ENCODE measurements at places on chromosomes 16 and 17.

DNA sequence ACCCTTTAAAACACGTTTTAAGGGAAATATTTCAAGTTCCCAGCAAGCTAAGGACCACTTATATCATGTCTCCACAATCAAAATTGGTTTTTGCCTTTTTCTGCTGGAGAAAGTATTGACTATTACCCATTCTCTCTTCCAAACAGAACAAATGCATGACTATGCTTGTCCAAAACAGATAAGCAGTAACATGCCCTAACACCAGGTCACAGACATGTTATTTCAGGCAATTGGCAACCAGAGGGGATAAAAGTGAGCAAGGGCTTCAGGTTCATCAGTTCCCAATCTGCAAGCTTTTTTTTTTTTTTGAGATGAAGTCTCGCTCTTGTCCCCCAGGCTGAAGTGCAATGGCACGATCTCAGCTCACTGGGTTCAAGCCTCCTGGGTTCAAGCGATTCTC lies 15.0 kb downstream of the SKA2 start:
- H3K27me3 ChIP-seq, result no peaks in the 10 kb centered on the region
- no peak overlapping the region for H3K4me3 ChIP-seq
- no peak for DNase-seq
- H3K36me3 ChIP-seq, result no peaks in the 10 kb centered on the region

DNA sequence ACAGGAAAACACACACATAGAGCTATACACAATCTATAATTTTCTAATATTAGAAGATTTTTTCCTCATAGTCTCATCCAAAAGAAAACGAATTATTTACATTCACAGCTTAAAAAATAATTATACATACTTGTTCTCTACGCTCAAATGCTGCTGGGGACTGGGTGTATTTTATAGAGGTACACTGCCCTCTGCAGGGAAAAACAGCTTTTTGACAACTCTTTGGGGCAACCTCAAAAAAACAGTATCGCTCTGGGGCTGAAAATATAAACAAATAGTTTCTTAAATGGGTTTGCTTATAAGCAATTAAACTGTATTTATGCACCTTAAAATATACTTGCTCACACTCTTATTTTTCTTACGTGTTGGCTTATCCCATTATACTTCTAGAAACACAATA lies 261.8 kb upstream of the PSMD7 start:
- DNase-seq, result peak; percentile 11
- no peaks in the 10 kb centered on the region for H3K4me1 ChIP-seq
- no peaks in the 10 kb centered on the region for H3K27me3 ChIP-seq
- H3K27ac ChIP-seq, result no peak overlapping the region

DNA sequence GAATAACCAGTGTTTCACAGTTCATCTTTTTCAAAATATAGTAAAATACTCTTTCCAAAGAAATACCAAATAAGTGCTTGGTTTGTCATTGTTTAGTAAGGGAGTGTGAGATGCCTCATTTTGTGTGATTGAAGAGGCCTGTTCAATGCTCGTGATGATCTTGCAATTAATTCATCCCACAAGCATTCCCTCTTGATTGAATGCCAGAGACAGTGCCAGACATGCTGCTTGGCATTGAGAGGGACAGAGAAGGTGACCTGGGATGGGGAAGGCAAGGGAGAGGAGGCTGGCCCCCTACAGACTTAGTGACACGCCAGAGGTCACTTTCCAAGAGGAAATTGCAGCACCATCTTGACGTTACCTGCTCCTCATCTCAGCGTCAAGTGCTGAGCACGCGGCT lies 49.3 kb downstream of the CLEC16A start:
- H3K36me3 ChIP-seq, result peaks cover 6% of the 10 kb centered on the region
- no peaks in the 10 kb centered on the region for H3K4me1 ChIP-seq
- H3K4me3 ChIP-seq, result no peak overlapping the region
- DNase-seq, result no peak
- no peak overlapping the region for H3K27ac ChIP-seq
- no peaks in the 10 kb centered on the region for H3K27me3 ChIP-seq

DNA sequence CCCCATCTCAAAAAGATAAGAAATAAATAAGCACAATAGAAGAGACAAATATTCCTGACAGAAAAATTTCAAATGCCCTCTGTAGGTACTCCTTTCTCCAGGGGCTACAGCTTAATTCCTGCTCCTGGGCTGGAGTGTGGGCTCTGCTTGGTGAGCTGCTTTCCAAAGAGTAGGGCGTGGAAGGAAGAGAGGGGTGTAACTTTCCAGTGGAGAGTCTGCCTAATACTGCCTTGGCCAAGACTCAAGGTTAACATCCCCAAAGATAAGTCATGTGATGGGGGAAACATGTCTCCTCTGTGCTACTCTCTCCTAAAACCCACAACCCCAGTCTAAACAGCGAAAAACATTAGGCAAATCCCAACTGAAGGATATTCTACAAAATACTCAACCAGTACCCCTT lies 42.7 kb downstream of the TMC5 start:
- H3K27ac ChIP-seq, result no peak overlapping the region
- H3K4me3 ChIP-seq, result no peak overlapping the region
- DNase-seq, result no peak

DNA sequence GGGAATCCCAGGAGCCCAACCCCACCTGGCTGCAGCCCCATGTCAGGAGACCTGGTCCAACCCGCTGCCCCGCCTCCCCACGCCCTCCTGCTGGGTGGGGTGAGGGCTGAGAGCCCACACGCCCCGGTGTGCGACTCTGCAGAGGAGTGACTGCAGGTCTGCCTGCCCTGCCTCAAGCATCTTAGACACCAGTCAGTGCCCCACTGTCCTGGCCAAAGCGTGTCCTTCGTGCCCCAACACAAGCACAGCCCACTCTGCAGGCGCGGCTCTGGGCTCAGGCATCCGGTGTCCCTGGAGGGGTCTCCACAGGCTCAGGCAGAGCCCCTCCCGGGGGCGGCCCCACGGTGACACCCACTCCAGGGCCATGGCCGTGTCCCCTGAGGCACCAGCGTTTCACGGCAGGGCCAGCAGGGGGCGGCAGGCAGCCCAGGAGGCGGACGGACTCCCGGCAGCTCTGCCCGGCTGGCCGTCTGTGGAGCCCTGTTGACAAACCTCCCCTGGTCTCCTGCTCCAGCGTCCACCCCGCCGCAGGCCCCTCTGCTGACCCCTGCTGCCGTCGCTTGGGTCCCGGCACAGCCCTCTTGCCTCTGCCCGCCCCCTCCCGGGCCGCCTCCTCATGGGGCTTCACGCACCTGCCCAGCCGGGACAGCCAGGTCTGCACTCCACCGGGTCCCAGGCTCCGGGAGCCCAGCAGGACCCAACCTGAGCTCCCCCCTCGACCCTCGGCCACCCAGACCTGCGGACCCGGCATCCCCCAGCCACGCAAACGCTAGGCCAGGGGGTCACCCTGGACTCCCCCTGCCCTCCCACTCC lies 8.6 kb upstream of the UBE2I start:
- H3K27me3 ChIP-seq, result peaks cover 32% of the 10 kb centered on the region
- H3K27ac ChIP-seq, result no peak overlapping the region
- peaks cover 7% of the 10 kb centered on the region for H3K4me1 ChIP-seq
- no peaks in the 10 kb centered on the region for H3K36me3 ChIP-seq

- H3K36me3 ChIP-seq, result no peaks in the 10 kb centered on the region
- no peak overlapping the region for H3K4me3 ChIP-seq
- no peaks in the 10 kb centered on the region for H3K27me3 ChIP-seq
- DNase-seq, result peak; percentile 57
- H3K4me1 ChIP-seq, result peaks cover 8% of the 10 kb centered on the region
Measured at GRCh38 chr17:2222901-2223616, 80.5 kb downstream of the SMG6 start.

DNA sequence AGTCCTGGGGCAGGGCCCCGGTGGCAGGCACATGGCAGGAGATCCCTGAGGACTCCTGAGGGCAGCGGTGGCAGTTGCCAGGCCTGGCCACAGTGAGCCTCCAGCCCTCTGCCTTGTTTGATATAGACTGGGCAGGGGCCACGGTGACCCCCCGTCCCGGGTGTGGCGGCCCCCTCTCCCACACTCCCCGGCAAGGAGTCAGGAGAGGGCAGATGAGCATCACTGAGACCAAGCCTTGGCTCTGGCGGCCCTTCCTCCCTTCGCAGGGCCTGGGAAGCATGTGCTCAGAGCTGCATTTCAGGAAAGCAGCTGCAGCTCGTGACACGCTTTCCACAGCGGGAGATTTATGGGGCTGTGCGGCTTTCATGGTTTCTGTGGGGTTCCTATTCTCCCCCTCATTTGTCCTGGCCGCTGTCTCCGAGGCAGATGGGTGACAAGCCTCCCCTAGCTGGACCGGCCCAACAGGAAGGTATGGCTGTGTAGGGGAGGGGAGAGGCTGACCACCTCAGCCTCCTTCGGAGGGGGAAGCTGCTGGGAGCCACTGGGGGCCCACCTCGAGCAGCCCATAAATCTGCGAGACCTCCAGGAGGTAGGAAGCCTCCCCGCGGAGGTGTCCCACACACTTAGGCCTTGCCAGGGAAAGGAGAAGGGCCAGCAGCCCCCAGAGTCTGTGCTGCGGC lies 211.4 kb downstream of the NTN1 start:
- no peaks in the 10 kb centered on the region for H3K36me3 ChIP-seq
- H3K4me1 ChIP-seq, result peaks cover 6% of the 10 kb centered on the region
- DNase-seq, result peak; percentile 30
- no peak overlapping the region for H3K4me3 ChIP-seq
- no peak overlapping the region for H3K27ac ChIP-seq

GRCh38 chr17:7740481-7741001 lies 23.0 kb downstream of the DNAH2 start:
- peak; percentile 17 for DNase-seq
- peaks cover 23% of the 10 kb centered on the region for H3K27me3 ChIP-seq
- no peaks in the 10 kb centered on the region for H3K4me1 ChIP-seq
- H3K27ac ChIP-seq, result no peak overlapping the region

DNA sequence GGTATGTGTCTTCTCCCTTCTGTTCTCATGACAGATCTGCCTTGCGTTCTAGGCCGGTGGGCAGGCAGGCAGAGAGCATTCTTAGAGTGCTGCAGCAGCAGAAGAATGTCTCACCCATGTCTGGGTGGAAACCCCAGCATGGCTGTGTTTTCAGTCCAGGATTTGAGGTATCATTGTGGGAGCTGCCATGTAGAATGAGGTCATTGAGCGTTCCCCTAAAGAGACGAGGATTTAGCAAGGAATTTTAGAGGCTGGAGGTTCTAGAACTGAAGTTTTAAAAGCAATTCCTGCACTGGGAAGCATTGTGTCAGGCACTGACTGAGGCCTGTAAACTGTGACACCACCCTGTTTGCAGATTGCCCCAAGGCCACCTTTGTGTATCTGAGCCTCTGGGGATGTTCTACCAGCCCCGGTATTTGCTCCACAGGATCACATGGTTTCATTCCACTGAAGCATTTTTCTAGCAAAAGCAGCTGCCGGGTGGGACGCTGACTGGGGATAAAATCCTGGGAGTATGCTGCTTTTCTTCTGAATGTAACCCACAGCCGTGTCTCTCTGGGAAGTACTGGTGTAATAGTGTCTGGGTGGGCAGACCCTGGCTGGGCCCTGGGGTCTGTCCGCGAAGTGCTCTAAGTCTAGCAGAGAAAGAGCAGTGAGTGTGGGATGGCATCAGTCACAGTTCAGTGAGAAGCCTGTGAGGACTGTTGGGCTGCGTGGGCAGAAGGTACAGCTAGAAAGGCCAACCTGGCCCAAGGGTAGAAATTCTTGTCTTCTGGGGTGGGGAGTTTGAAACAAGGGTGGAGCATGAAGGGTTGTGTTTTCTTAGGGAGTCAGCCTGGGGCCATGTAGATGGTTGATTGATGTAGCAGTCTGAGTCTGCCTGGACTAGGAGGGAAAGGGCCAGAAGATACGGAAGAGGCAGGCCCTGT lies 30.2 kb downstream of the PLCD3 start:
- H3K36me3 ChIP-seq, result peaks cover 4% of the 10 kb centered on the region
- H3K27me3 ChIP-seq, result no peaks in the 10 kb centered on the region
- no peak for DNase-seq
- H3K27ac ChIP-seq, result no peak overlapping the region

GRCh38 chr16:71956486-71956885 lies 43.7 kb downstream of the PKD1L3 start:
- no peak overlapping the region for H3K4me3 ChIP-seq
- H3K27me3 ChIP-seq, result no peaks in the 10 kb centered on the region
- H3K27ac ChIP-seq, result no peak overlapping the region
- H3K36me3 ChIP-seq, result no peaks in the 10 kb centered on the region

GRCh38 chr16:17511340-17511739 lies 40.6 kb upstream of the XYLT1 start:
- peaks cover 3% of the 10 kb centered on the region for H3K27me3 ChIP-seq
- H3K27ac ChIP-seq, result no peak overlapping the region
- no peak for DNase-seq
- H3K4me3 ChIP-seq, result no peak overlapping the region

GRCh38 chr17:80793421-80793820 lies 198.2 kb upstream of the CHMP6 start:
- no peak for DNase-seq
- peaks cover 31% of the 10 kb centered on the region for H3K4me1 ChIP-seq
- H3K4me3 ChIP-seq, result no peak overlapping the region
- no peaks in the 10 kb centered on the region for H3K36me3 ChIP-seq

GRCh38 chr17:13671341-13671740 lies 69.6 kb upstream of the HS3ST3A1 start:
- DNase-seq, result no peak
- H3K4me1 ChIP-seq, result no peaks in the 10 kb centered on the region
- no peaks in the 10 kb centered on the region for H3K27me3 ChIP-seq
- no peaks in the 10 kb centered on the region for H3K36me3 ChIP-seq

- H3K4me3 ChIP-seq, result no peak overlapping the region
- no peaks in the 10 kb centered on the region for H3K36me3 ChIP-seq
- no peak for DNase-seq
- H3K27me3 ChIP-seq, result no peaks in the 10 kb centered on the region
Measured at GRCh38 chr17:29710520-29710884, 87.8 kb upstream of the CORO6 start.
